ENCODE measurements at places on chromosomes 4 and X. TPM values are rescaled to one million over a fixed set of nuclear protein-coding genes. Genes with fewer than 3 reads are reported as not detected.

GRCh38 chrX:133859860-133860259, 125.5 kb downstream of the GPC3 start:
- no peak for DNase-seq

- DNase-seq, result no peak
Measured at GRCh38 chrX:54920610-54921426, at the start of gene TRO. TSS of gene TRO (plus strand) at chrX:54920824. CDS start at chrX:54922247, 1,423 bp downstream.

DNA sequence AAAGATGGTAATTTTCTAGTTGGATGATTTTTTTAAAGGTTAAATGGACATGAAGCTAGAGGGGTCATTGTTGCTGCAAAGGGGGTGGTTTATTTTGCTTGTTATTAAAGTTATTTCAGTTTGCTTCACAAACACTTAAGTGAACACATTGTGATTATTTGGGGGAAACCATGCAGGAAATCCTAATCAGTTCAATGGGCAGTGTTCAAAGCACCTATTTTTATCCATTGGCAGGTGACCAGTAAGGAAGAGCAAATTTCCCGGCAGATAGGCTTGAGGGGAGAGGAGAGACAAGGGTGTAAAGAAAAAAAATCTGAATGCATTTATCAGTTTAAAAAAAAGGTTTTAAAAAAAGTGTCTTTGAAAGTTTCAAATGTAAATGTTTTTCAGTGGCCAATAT, 17.6 kb downstream of the GPR174 start:
- no peak for DNase-seq

GRCh38 chr4:137359691-137360315, 172.5 kb downstream of the PCDH18 start:
- DNase-seq, result no peak

The ARHGAP4 gene
- total RNA-seq, result 11.6 TPM

The SLC25A43 gene
- 12.4 TPM for total RNA-seq

The MAGEA2B gene
- total RNA-seq, result not detected

DNA sequence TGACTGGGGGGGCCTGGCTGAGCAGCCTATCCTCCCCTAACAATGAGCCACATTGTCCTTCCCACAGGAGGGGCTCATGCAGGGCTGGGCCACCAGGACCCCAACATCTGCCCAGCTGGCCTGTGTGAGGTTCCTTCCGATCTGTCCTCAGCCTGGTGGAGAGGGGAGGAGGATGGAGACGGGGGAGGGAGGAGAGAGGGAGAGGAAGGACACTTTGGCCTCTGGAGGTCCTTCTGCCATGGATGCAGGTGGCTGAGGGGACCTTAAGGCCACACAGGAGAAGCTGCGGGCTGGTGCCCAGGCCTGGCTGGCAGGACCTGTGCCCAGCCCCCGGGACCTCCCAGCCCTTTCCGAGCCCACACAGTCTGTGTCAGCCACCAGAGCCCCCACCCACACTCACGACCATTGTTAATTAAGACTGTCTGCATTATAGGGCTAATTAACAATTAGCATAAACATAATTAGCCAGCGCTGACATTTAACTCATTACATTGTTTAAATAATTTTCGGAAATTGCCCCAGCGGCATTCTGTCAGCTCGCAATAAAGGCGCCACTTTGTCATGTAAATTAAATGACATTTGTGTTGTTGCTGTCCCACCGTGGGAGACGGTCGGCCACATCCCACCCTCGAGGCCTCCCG, 53.0 kb upstream of the NKX1-1 start:
- DNase-seq, result no peak
